ENCODE measurements at places on chromosomes 1 and 21.

DNA sequence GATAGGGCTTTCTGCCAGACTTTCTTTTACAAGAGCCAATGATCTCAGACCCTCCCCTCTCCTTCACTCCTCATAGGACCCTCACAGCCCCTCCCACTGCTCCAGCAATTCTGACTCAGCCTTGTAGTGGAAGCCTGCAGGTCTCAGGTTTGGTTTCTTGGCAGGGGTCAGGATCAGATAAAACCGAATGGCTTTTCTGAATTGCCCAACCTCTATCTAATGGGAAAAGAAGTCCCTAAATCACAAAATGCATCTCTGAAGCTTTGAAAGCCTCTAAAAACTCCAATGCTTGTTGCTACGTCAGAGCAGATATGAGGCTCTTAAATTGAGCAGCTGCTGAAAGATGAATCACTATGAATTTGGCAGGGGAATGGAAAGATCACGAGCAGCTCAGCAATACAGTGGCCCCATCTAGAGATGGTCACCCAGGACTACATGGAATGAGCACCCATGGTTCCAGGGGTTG, 74.5 kb downstream of the NID1 start:
- no peak for DNase-seq

- DNase-seq, result no peak
These were observed 79.0 kb upstream of the SYT6 start for GRCh38 chr1:114232691-114233090.

DNA sequence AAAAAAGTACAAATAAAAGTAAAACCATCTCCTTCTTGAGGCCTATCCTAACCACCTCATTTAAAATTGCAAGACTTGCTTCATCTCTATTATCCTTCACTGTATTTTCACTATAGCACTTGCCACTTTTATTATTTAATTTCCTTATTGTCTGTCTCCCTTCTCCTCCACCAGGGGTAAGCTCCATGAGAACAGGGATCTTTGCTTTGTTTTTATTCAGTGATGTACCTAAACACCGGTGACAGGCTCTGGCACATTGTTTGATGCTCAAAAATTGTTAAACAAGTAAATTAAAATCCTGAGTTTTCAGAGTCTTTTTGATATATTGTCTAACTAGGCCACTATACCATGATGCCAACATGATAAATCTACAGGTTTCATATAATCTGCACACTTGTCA, 17.2 kb upstream of the SPEN start:
- DNase-seq, result no peak

DNA sequence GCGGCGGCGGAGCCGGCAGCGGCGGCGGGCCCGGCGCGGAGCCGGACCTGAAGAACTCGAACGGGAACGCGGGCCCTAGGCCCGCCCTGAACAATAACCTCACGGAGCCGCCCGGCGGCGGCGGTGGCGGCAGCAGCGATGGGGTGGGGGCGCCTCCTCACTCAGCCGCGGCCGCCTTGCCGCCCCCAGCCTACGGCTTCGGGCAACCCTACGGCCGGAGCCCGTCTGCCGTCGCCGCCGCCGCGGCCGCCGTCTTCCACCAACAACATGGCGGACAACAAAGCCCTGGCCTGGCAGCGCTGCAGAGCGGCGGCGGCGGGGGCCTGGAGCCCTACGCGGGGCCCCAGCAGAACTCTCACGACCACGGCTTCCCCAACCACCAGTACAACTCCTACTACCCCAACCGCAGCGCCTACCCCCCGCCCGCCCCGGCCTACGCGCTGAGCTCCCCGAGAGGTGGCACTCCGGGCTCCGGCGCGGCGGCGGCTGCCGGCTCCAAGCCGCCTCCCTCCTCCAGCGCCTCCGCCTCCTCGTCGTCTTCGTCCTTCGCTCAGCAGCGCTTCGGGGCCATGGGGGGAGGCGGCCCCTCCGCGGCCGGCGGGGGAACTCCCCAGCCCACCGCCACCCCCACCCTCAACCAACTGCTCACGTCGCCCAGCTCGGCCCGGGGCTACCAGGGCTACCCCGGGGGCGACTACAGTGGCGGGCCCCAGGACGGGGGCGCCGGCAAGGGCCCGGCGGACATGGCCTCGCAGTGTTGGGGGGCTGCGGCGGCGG, 1.0 kb downstream of the ARID1A start:
- DNase-seq, result peak; percentile 44

GRCh38 chr1:10510520-10511493, 36.1 kb downstream of the PEX14 start:
- no peak for DNase-seq

DNA sequence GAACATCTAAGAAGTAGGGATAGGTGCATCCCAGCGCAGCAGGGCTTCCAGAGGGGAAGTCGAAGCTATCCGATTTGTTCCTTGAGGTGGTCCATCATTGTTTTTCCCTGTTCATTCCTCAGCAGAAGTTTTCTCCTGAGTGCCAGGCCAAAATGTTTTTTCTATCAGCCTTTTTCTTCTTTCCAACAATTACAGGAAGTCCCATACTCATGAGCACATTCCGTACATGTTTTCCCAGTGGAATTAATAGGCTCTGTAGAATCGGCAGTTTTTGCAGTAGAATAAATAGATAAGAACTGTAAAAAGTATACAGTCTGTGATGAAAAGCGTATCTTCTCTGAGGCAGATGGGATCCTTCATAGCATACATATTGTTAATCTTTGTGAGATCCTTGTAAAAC, 24.8 kb downstream of the CD101 start:
- peak; percentile 79 for DNase-seq

GRCh38 chr21:26782331-26782730, 62.9 kb downstream of the ADAMTS1 start:
- DNase-seq, result no peak

- DNase-seq, result peak; percentile 16
These were observed 477.1 kb upstream of the NR5A2 start for GRCh38 chr1:199550199-199551065.

GRCh38 chr1:6163191-6163972, 16.7 kb downstream of the CHD5 start:
- no peak for DNase-seq

- no peak for DNase-seq
These were observed 21.3 kb downstream of the A3GALT2 start for GRCh38 chr1:33299461-33300155.

DNA sequence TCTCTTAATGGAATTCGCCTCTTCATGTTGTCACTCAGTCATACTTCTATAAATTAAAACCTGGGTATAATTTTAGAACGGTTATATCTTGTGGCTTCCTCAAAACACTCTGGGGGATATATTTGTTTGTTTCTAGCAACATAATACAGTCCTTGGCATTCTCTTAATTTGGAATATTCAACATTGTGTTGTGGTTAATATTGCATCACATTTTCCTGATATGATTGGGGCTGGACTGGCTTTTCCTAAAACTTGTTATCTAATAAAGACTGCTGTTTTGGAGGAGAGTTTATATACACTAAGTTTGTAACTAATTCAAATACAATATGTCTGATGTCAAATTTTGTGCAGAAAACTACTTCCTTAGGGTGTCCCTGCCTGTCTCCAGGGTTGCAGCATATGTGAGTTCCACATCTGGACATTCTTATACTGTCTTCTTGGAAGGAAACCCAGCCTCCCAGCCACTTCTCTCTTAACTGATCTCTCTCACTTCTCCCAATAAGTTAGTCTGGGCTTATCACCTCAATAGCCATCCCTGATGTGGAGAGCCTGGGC, 892.6 kb downstream of the MRPL39 start:
- DNase-seq, result peak; percentile 11

DNA sequence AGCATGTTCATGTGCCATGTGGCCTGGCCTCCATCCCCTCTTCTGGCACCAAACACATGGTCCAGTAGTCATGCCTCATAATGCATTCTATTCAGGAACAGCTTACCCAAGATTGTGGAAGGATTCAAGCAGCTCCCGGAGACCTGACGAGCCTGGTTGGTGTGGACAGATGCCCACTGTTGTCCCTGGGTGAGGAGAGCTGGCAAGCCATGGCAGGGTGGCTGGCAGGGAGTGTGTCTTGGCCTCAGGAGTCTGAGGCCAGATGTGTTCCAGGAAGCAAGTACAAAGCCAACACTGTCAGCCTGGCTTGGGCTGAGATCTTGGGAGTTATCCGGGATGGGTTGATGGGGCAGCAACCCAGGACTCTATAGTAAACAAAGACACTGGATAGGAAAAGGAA, 7.3 kb upstream of the FABP3 start:
- DNase-seq, result no peak

DNA sequence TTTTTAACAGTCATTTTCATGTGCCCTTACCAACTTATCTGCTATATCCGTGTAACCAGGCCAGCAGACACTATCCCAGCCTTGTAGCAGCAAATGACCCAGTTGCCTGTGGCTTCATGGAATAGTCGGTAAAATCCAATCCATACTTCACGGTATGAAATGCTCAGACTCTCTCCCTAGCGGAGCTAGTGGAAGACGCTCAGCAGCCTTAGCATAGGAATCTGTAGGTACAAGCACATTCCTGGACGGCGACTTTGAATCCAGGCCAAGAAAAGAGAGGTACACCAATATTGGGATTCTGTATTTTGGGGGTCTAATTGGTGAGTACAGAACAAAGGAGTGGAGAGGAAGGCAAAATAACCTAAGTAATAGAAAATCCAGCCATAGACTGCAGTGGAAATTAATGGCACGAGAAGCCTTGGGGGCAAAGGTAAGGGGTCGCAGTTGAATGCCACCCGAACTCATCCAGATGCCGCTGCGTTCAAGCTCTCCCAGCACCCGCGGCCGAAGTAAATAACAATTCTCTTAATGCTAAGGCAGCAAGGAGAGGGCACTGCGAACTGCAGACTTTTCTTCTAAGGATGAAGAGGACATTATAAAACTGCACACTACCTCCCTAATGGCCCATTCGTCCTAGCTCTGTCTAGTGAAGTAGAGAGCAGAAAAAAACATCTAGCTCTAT, 17.7 kb upstream of the TBX15 start:
- DNase-seq, result no peak

GRCh38 chr1:246254854-246255253, 252.2 kb downstream of the SMYD3 start:
- no peak for DNase-seq

GRCh38 chr1:66654643-66655042, 97.6 kb upstream of the DYNLT5 start:
- DNase-seq, result no peak

DNA sequence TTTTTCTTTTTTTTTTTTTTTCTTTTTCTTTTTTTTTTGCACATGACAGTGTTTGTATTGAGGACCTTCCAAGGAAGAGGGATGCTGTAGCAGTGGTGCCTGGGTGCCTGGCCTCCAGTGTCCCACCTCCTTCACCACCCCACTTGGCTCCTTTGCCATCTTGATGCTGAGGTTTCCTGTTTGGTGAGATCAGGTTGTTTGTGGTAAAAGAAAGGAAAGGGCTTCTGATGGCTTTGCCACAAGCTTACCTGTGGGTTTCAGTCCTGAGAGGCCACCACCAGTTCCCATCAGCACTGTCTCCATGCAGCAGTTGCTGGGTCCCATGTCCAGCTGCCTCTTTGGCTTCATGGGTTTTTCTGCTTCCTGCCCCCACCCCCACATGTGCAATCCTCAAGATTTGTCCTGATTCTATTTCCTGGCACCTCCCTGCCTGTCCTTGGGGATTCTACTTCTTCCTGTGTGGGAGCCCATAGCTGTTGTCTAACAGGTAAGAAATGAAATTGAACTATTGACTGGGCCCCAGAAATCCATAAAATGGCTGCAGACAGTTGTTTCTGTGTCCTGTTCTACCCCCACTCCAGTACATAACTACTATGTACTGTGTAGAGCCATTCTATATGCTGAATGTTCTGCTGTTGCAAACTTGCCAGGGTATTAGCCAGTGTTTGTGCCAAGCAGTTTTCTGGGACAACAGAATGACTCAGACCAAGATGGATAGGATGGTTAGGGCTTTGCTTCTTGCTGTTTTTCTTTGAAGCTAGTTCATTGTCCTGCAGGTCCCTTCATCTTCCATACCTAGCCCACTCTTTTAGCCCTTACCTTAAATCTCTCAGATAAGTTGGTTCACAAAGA, 4.2 kb upstream of the CCDC28B start:
- no peak for DNase-seq

DNA sequence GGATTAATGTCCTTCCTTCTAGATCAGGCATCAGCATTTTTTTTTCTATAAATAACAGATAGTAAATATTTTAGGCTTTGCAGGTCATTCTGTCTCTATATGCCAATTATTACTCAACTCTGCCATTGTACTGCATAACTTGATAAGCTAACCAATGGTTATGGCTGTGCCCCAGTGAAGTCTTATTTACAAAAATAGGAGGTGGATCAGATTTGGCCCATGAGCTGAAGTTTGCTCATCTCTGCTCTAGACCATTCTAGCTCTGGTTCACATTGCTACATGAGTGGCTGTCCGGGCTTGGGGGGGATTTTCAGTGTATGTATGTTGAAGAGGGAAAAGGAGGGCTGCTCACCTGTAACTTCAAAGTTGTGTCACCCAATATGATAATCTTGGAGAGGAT, 10.1 kb downstream of the RAB7B start:
- no peak for DNase-seq

DNA sequence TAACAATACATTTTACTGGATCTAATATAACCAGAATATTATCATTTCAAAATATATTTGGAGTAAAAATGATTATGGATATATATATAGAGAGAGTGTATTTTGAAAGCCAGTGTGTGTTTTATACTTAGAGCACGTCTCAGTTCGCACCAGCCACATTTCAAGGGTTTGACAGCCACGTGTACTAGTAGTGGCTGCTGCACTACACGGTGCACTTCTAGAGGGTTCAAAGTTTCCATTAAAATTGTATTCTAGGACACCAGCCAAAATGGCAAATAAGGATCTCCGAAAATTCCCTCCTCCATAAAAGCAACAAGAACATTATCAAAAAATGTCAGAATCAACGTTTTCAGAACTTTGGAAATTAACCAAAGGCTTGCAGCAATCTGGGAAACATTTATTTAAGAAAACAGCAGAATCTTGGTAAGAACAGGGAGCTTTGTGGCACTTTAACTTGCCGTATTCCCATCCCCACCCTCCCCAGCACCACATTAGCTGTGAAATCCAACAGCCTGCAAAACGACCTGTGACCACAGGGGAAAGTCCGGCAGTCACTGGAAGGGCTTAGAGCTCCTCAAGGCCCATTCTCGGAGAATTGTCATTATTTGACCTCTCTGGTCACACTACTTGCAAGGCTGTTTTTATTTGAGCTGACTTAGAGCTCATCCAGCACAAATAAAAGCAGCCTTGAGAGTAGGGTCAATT, 33.5 kb upstream of the MRPS6 start:
- no peak for DNase-seq

- DNase-seq, result no peak
These were observed 292.5 kb downstream of the HLX start for GRCh38 chr1:221171768-221172167.

- no peak for DNase-seq
These were observed 238.4 kb upstream of the DMRTA2 start for GRCh38 chr1:50661626-50662025.

- DNase-seq, result peak; percentile 95
These were observed 16.0 kb upstream of the PIGV start for GRCh38 chr1:26771643-26772321.

- peak; percentile 47 for DNase-seq
These were observed 6.5 kb upstream of the FGGY start for GRCh38 chr1:59290193-59290949.

GRCh38 chr1:96979304-96980268, 258.0 kb downstream of the PTBP2 start:
- no peak for DNase-seq
